ENCODE measurements at places on chromosomes 3 and 15.

- no peak for DNase-seq
Observed at GRCh38 chr15:92146511-92147150, 247.1 kb upstream of the ST8SIA2 start.

DNA sequence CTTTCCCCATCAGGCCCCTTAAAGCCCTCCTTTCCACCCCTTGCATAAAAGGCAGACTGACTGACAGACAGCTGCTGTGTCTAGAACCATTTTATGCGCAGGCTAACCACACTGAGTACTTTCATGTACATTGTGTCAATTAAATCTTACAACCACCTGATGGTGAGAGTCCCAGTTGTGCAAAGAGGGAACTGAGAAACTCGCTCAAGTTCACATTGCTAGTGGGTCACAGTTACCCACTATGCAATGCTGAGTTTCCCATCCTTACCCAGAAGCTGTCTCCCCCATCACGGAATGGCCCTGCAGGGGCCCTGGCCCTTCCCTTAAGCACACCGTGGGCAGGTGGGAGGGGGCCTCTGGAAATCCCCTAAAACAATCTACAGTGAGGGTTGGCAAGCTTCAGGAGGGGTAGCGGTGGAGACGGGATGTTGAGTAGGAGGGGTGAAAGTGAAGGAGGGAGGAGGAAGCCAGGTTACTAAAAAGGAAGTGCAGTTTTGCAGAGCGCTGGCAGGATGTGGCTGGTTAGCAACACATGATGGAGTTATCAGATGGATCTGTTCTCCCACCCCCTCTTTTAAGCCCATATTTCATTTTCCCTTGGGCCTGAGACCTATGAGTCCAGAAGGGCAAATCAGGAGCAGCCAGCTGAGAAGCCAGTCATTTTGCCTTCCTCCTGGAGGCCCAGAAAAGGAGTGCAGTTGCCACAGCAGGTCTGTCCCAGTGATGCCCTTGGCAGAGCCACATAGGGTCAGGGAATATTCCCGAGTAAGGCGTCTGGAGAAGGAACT is 30.0 kb downstream of the STARD5 start:
- no peak for DNase-seq

- no peak for DNase-seq
Observed at GRCh38 chr15:63043335-63044076, 959 bp downstream of the TPM1 start.

GRCh38 chr3:12275974-12276650 is 12.8 kb upstream of the PPARG start:
- DNase-seq = no peak

DNA sequence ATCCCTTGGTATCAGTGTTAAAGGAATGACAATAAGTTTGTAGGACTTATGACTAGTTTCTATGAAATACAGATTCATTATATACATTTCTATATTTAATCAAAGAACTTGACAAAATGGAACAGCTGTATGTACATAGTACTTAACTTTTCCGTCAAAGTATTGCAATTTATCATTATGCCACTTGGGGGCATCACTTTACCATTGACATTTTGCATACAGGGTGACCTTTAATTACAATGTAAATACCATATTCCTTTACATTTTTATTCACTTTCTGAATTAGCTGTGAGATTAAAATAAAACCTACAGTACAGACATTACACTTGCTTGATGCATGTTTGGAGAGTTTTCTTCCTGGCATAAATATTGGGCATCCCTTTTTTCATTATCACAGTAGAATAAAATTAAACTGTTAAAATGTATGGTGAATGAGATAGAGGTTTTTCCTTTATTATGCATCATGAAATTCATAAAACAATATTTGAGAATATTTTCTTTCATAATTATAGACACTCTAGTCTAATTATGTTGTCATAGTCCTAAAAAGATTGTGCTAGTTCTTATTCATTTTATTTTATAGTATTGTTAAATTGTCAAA is 6.9 kb downstream of the NEK11 start:
- DNase-seq = peak; percentile 73

- DNase-seq = peak; percentile 37
Observed at GRCh38 chr3:170448584-170448983, 29.9 kb downstream of the CLDN11 start.

DNA sequence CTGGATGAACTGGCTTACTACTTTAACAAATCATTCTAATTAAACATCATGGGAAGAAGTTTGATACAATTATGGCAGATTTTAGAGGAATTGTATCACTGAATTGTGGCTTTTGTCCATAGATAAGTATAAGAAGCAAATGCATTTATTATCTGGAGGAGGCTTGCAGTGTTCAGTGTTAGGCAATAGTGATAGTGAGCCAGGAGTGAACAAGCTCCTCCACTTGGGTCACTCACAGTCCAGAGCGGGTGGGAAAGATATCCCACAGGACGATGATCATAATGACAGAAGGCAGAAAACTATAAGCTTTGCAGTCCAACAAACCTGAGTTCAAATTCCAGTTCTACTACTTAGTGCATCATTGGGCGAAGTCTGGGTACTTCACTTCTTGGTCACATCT is 64.0 kb upstream of the VILL start:
- DNase-seq = no peak

DNA sequence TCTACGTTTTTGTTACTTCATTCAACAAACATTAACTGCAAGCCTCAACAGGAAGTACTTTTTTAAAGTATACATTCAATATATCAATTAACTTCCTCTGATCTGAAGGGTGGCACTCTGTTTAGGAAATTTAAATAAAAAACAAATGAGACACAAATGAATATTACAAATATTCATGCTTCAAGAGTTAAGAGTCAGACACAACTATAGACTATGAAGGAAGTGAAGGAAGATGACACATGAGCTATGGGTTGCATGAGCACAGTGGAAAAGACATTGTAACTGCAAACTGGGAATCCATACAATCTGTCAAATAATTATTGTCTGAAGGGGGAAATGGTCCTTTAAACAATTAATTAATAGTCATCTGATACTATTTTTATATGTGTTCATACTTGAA is 26.8 kb upstream of the ALCAM start:
- DNase-seq = no peak

DNA sequence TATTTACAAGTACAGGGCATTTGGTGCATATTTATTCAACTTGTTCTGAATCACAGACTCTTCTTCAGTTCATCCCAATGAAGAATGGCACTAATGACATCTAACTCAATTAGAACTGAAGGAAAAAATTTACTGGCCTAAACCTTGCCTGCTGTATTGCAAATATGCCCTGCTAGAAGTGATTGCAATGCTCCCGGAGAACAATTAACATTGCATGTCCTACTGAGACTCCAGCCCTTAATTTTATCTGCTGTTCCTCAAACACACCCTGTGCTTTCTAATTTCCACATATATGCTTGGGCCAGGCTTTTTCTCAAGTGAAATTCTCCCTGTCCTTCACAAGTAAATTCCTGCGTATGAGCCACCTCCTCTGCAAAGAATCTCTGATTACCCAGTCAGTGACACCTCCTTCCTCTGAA is 8.3 kb downstream of the ACKR4 start:
- DNase-seq = peak; percentile 50
